ENCODE measurements at places on chromosomes 12 and 14. TPM values are rescaled to one million over a fixed set of nuclear protein-coding genes. Genes with fewer than 3 reads are reported as not detected.
A peak's percentile ranks its signal among the peaks of the same experiment; 100 is the strongest.

- no peak overlapping the region for H3K4me3 ChIP-seq
- DNase-seq: no peak
- no peak overlapping the region for H3K27ac ChIP-seq
- H3K36me3 ChIP-seq: no peaks in the 10 kb centered on the region
- H3K27me3 ChIP-seq: no peaks in the 10 kb centered on the region
These were observed 1353.9 kb downstream of the AACS start for GRCh38 chr12:126419131-126419530.

DNA sequence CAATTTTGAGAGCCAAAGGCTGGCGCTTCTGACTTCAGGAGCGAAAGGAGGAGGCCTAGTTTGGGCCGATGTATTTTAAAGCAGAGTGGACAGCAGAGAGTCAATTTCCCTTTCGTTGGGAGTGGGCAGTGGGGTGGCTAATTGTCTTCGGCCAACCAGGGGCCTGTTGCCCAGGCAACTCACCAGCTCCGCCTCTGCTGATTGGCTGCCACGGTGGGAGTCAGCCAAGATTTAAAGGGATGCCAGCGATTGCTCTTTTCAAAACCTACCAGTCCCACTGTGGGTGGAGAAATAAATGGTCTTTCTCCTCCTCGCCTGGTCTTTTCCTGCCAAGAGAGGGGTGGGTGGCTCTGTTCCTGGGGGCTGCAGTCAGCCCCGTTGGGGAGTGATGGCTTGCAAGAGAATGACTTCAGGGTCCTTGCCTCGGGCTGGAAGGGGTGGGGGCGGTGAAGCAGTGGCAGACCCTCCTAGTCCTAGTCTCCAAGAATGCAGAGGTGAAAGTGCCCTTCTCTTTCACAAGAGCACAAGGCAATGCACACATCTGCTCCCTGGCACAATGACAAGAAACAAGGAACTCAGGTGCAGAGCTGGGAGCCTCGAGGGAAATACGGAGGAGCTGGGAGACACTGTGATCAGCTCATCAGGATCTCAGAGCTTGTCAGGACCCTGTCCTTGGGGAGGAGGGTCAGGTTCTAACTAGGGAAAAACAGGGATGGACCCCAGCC, 37.7 kb downstream of the RASAL1 start:
- peaks cover 24% of the 10 kb centered on the region for H3K27me3 ChIP-seq
- H3K4me1 ChIP-seq: peaks cover 1% of the 10 kb centered on the region
- no peaks in the 10 kb centered on the region for H3K36me3 ChIP-seq
- H3K4me3 ChIP-seq: no peak overlapping the region

DNA sequence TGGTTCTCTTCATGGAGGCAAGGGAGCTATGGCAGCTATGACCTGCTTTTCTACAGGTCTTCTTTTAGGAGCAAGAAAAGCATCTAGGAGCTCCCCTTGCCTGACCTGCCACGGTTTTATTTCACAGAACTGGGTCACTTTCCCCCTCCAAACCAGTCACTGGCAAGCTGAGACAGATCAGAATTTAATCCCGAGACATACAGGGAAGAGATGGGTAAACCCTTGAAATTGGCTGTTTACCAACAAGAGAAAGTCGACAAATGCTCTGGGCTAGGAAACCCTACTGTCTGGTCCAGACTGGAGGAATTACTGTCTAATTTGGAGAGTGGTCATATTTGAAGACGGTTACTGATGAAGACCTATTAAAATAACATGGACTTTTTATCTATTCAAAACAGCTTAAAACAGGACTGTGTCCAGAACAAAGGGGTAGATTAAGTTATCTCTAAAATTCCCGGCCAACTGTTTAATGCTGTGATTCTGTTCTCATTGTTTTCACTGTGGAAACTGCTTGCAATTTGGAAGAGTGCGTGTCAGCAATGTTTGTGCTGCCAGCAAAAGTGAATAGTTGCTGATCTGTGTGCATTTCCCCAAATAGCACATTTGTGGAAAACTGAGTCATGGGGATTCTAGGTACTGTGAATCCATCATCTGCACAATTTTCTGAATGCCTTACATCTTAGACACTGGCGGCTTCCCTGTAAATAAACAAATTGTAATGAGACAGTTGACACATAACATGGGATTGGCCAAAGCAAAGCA, 73.4 kb upstream of the EEA1 start:
- no peak overlapping the region for H3K27ac ChIP-seq
- H3K4me3 ChIP-seq: no peak overlapping the region
- H3K27me3 ChIP-seq: no peaks in the 10 kb centered on the region
- peaks cover 25% of the 10 kb centered on the region for H3K4me1 ChIP-seq

DNA sequence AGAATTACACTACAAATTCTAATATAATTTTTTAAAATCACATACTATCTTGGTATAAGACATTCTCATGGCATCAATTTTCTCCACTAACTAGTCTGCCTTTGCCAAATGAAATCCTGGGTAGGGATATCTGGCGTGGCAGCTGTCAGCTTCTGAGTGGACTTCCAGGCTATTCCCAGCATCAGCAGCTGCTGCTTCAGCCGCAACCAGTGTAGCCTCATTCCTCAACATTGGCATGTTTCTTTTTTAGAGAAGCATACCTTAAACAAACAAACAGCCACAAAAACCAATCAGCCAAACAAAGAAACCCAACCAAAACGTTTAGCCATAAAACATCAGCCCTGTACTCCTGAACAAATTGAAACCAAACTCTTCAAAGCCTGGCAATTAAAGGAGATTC, 235.8 kb downstream of the SSPN start:
- peaks cover 6% of the 10 kb centered on the region for H3K36me3 ChIP-seq
- H3K27ac ChIP-seq: no peak overlapping the region
- H3K27me3 ChIP-seq: no peaks in the 10 kb centered on the region
- DNase-seq: no peak
- peaks cover 3% of the 10 kb centered on the region for H3K4me1 ChIP-seq
- H3K4me3 ChIP-seq: no peak overlapping the region

DNA sequence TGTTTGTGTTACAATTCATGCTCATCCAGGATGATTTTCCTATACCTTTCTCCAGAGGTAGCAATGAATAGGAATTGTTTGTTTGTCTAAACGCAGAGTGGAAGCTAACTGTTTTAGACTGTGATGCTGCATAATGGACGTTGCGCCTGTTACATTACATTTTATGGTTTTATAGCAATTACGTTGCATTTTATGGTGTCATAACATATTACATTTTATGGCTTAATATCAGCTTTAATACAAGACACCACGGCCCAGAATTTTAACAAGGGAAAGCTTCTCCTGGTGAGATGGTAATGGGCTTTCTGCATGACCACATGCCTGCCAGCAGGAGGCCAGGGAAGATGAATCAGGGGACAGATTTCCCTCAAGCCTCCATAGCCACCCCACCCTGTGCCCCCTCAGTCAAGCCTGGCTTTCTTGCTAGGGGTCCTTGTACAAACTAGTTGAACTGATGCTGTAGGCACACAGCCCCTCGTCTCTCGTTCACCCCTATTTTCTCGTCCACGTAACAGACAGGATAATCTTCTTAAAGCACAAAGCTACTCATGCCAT, 56.5 kb downstream of the HSPB8 start:
- H3K27ac ChIP-seq: no peak overlapping the region
- H3K36me3 ChIP-seq: no peaks in the 10 kb centered on the region

DNA sequence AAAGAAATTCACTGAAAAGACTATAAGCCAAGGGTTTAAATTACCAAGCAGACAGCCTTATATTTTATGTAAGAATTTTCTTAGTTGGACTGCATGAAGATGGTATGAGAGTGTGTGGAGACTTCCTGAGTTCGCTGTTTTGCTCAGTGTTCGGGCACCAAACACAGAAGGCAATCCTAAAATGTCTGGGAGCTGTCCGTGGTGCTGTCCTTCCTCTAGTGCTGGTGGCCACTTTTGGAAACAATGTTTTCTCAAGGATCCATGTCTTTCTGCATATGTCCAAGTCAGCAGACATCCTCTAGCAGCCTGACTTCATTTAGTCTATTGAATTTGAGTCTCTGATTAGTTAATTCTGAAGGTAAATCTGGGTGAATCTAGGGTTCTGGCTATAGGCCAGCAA, 135.8 kb downstream of the SLC8A3 start:
- no peaks in the 10 kb centered on the region for H3K36me3 ChIP-seq
- no peaks in the 10 kb centered on the region for H3K4me1 ChIP-seq
- no peak overlapping the region for H3K4me3 ChIP-seq
- no peak overlapping the region for H3K27ac ChIP-seq
- H3K27me3 ChIP-seq: peaks cover 52% of the 10 kb centered on the region

DNA sequence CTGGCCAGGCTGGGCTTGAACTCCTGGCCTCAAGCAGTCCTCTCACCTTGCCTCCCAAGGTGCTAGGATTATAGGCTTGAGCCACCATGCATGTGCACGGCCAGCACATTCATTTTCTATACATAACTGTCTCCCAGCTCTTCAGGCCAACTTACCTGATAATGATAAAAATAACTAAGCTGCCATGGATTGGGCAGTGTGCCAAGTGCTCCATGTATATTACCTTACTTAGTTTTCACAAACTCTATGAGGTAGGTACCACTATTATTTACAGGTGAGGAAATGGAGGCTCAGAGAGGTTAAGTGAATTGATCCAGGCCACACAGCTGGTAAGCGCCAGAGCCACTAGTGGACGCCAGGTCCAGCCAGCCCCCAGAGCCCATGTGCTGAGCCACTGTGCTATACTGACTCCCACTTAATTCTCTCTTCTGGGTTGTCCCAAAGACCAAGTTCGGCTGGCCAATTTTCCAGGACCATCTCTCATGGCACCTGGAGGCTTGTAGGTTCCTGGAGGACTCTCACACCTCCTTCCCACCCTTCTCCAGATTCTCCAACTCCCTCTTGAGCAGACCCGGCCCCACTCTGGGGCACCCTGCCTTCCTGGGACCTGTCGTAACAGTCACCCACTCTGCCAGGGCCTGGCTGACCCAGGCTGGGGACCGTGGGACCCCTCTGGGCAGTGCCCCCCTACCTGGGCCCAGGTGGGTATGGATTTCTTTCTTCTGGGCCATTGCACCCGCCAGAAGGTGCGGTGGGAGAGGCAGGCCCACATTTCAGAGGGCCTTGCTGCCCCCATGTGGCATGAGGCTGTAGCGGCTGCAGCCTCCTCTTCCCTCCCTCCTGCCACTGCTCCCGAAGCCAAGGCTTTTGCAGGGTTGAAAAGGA, 30.2 kb upstream of the CIPC start:
- peaks cover 47% of the 10 kb centered on the region for H3K4me1 ChIP-seq
- no peak overlapping the region for H3K4me3 ChIP-seq
- no peaks in the 10 kb centered on the region for H3K36me3 ChIP-seq
- peak overlapping the region; percentile 2 for H3K27ac ChIP-seq

- H3K27ac ChIP-seq: no peak overlapping the region
- peaks cover 2% of the 10 kb centered on the region for H3K27me3 ChIP-seq
- no peak for DNase-seq
- H3K36me3 ChIP-seq: no peaks in the 10 kb centered on the region
- peaks cover 3% of the 10 kb centered on the region for H3K4me1 ChIP-seq
These were observed 146.3 kb upstream of the GZMB start for GRCh38 chr14:24780281-24780680.

DNA sequence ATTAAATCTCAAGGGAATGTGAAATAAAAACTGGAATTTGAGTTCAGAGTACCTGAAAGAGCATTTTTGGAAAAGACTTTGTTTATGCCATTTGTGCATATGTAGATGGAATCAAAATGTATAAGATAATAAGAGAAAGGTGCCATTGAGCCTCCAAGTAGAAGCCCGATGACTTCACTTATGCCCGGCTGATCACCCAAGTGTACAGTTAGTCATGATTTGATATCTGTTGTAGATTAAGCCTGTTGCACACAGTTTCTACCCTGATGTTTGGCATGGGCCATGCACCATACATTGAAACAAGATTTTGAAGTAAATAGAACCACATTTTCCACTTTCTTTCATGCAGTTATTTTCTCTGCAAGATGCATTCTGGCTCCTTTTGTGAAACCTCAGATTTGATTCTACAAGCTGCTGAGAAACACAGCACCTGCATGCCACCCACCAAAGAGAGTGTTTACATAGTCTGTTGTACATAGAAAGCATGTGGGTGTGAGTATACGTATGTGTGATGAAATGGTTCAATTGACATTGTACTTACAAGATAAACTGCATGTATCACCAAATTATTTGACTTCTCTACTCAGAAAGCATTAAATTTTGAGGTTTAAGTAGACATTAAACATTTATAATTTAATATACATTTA, 772.5 kb downstream of the DIO2 start:
- H3K27me3 ChIP-seq: peaks cover 4% of the 10 kb centered on the region
- no peaks in the 10 kb centered on the region for H3K36me3 ChIP-seq
- no peak for DNase-seq

- H3K4me3 ChIP-seq: no peak overlapping the region
- no peak for DNase-seq
- H3K27me3 ChIP-seq: no peaks in the 10 kb centered on the region
- H3K4me1 ChIP-seq: peaks cover 11% of the 10 kb centered on the region
- no peaks in the 10 kb centered on the region for H3K36me3 ChIP-seq
These were observed 172.6 kb downstream of the PRKCH start for GRCh38 chr14:61494018-61494417.

DNA sequence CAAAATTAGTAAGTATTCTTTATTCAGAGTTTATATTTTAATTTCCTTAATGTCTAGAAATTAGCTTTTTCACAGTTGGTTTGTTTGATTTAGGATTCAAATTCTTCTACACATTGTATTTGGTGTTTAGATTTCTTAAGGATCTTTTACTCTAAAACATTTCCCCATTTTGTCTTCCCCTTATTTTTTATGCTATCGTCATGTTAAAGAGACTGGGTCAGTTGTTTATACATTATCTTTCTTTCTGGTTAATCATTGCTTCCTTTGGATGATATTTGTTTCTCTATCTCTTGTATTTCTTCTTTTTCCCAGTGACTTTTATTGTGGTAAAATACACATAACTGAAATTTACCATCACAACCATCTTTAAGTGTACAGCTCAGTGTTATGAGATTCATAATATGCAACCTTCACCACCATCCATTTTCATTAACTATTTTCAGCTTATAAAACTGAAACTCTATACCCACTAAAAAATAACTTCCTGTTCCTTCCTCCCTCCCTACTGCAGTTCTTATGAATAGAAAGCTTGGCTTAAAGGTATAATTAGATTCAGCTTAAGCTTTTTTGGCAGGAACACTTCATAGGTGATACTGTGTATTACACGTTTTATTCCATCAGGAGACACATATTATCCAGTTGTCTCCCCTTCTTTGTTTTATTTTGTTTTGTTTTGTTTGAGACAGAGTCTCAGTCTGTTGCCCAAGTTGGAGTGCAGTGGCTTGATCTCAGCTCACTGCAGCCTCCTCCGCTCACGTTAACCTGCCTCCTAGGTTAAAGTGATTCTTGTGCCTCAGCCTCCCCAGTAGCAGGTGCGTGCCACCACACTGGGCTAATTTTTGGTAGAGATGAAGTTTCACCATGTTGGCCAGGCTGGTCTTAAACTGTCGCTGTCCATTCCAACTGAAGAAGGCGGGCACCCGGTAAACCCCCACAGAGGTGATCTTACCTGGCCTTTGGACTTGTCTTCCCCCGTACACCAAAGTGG, 45.0 kb downstream of the NOPCHAP1 start:
- H3K27me3 ChIP-seq: no peaks in the 10 kb centered on the region
- DNase-seq: no peak
- H3K4me1 ChIP-seq: peaks cover 10% of the 10 kb centered on the region
- no peak overlapping the region for H3K4me3 ChIP-seq
- H3K27ac ChIP-seq: no peak overlapping the region
- H3K36me3 ChIP-seq: no peaks in the 10 kb centered on the region

GRCh38 chr14:96592591-96593386, 90.6 kb downstream of the PAPOLA start:
- H3K4me3 ChIP-seq: peak overlapping the region; percentile 53
- no peaks in the 10 kb centered on the region for H3K4me1 ChIP-seq
- no peaks in the 10 kb centered on the region for H3K36me3 ChIP-seq
- H3K27ac ChIP-seq: no peak overlapping the region
- H3K27me3 ChIP-seq: peaks cover 13% of the 10 kb centered on the region

The AQP2 gene
- total RNA-seq: not detected

The RND1 gene
- total RNA-seq: 15.8 TPM

The TRHDE gene
- 1.4 TPM for total RNA-seq
